ENCODE measurements at places on chromosomes 3 and 15.

GRCh38 chr15:44727485-44728231, 8.7 kb upstream of the TRIM69 start:
- DNase-seq, result no peak

GRCh38 chr15:27573805-27574485, 525.2 kb downstream of the OCA2 start:
- no peak for DNase-seq

- DNase-seq, result no peak
Observed at GRCh38 chr3:66423791-66424190, 77.0 kb downstream of the LRIG1 start.

- no peak for DNase-seq
Observed at GRCh38 chr15:59696332-59696731, 7.2 kb upstream of the BNIP2 start.

GRCh38 chr3:66039590-66039887, 821 bp upstream of the MAGI1 start:
- no peak for DNase-seq

- DNase-seq, result no peak
Observed at GRCh38 chr15:68271854-68272471, 5.6 kb upstream of the FEM1B start.

GRCh38 chr3:140461250-140461649, 216.6 kb upstream of the TRIM42 start:
- DNase-seq, result no peak

DNA sequence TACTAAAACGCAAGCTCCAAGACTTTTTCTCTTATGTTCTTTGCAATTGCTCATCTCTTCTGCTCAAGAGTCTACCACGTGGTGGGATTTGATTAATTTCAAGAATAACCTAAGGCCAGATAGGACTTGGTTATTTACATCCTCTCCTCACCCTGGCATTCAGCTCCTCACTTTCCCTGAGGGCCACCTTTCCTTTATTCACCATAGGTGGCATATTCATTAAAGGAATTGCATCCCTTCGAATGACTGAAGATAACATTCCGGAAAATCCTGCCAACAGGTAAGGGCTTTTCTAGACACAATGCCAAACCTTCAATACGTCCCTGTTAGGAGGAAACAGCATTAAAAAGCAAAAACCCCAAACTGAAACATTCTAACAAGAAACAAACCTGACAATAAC, 220.0 kb upstream of the KBTBD8 start:
- DNase-seq, result no peak

DNA sequence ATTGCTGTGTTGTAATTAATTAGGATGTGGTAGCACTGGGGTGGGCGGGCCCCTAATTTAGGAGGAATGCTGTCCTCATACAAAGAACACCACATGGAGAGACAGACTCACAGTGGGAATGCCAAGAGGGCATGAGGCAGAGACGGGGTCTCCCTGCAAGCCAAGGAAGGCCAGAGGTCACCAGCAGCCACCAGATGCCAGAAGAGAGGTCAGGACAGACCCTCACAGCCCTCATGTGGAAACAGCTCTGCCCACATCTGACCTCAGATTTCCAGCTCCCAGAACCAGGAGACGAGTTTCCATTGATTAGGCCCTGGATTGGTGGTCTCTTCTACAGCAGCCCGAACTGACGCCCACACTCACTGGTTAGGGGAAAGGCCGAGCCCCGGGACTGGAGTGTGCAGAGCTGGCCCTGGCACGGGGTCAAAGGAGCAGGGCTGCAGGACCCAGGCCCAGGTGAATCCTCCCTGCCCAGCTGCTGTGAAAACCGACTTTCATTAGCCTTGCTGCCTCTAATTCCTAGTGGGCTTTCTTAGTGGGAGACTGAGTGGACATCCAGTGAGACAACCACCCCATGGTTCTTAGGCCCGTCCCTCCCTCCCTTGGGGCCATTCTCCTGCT, 43.0 kb upstream of the SLC41A3 start:
- no peak for DNase-seq

DNA sequence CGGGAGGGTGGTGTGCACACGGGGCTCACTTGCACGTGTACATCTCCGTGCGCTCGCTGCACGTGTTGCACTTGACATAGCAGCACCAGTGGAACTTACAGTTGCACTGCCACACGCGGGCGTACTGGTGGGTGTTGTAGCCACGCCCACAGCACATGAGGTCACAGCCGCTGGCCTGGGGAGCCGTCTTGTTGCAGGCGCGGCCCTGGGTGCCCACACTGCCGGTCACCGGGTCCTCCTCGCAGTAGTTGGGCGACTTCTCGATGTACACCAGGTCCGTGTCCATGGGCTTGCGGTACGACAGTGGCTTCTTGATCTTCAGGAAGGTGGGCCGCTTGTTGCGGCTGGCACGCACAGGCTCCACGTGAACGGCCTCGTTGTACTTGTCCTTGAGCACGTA, 61.0 kb downstream of the WNT7A start:
- no peak for DNase-seq

GRCh38 chr3:21888656-21889055, 137.6 kb upstream of the ZNF385D start:
- DNase-seq, result no peak

GRCh38 chr15:93150910-93151881, 62.2 kb upstream of the RGMA start:
- no peak for DNase-seq

GRCh38 chr15:48603123-48603500, 42.4 kb downstream of the FBN1 start:
- no peak for DNase-seq
